Stimulated activated CD4-positive, alpha-beta T cell treated with anti-CD3 and anti-CD28 coated beads, TNF-alpha, amount 100 ng/mL, for 4 hours (primary cell): ENCODE measurements at places on chromosomes 4 and X.

DNA sequence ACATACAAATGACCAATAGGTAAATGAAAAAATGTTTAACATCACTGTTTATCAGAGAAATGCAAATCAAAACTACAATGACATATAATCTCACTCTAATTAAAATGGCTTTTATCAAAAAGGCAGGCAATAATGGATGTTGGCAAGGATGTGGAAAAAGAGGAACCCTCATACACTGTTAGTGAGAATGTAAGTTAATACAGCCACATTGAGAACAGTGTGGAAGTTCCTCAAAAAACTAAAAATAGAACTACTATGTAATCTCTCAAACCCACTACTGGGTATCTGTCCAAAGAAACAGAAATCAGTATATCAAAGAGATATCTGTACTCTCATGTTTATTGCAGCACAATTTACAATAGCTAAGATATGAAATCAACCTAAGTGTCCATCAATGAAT lies 165.9 kb upstream of the HHIP start:
- no peak for DNase-seq

- DNase-seq, result no peak
These were observed 106.3 kb upstream of the MID1 start for GRCh38 chrX:10726647-10727046.

- DNase-seq, result no peak
These were observed 1.1 kb downstream of the PCSK1N start for GRCh38 chrX:48834383-48834709.

- no peak for DNase-seq
These were observed 210.5 kb downstream of the GRXCR1 start for GRCh38 chr4:43103048-43103447.

- no peak for DNase-seq
These were observed 2.6 kb upstream of the AMMECR1 start for GRCh38 chrX:110320381-110320987.

GRCh38 chrX:133482056-133482952 lies 67.0 kb upstream of the GPC4 start:
- DNase-seq, result no peak

DNA sequence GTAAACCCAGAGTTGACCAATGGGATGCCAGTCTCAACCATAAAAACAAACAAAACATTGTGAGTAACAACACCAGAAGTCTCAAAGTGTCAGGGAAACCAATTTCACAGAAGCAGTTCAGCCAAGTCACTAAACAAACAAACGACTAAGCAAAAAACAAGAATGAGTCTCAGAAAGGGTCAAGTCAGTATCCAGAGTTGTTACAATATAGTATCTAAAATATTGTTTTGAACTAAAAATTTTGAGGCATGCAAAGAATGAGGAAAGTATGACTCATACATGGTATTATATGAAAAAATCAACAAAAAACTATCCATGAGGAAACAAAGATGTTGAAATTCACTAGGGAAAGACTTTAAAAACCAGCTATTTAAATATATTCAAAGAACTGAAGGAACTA lies 70.6 kb downstream of the AR start:
- no peak for DNase-seq

DNA sequence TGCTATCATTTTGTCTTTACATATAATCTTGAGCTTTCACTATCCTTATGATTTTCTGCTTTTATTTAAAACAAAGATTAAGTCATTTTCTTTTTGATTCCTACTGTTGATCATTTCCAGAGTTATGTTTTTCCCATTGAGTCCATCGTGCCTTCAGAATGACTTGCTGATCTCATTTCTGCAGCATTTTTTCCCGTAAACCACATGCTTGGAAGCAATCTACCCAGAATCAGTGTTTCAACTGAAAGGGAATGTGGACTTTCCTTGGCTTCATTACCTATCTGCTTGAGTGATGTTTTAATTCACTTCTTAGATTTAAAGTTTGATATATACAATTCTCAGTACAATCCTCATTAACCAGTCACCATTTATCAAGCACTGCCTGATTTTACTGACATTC lies 192.4 kb upstream of the FSTL5 start:
- no peak for DNase-seq

DNA sequence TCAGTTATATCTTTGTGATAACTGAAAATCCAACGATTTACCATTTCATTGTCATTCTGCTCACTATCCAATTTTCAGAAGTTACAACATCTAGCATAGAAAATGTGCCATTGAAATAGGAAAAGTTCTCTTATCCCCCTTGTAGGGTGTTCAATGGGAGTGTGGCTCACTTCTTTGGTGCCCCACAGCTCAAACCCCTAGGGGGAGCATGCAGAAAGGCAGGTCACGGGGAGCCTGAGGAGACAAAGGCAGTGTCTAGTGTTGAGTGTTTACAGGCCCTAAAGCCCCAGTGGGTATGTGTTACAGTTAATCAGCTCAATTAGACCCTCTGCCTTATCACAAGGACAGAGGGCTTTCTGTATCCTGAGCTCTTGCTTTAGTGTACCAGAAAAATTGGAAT lies 243.4 kb upstream of the GRID2 start:
- DNase-seq, result no peak

GRCh38 chrX:117096528-117096927 lies 633.8 kb upstream of the CT83 start:
- no peak for DNase-seq
